ENCODE measurements at places on chromosomes 13 and 19.

DNA sequence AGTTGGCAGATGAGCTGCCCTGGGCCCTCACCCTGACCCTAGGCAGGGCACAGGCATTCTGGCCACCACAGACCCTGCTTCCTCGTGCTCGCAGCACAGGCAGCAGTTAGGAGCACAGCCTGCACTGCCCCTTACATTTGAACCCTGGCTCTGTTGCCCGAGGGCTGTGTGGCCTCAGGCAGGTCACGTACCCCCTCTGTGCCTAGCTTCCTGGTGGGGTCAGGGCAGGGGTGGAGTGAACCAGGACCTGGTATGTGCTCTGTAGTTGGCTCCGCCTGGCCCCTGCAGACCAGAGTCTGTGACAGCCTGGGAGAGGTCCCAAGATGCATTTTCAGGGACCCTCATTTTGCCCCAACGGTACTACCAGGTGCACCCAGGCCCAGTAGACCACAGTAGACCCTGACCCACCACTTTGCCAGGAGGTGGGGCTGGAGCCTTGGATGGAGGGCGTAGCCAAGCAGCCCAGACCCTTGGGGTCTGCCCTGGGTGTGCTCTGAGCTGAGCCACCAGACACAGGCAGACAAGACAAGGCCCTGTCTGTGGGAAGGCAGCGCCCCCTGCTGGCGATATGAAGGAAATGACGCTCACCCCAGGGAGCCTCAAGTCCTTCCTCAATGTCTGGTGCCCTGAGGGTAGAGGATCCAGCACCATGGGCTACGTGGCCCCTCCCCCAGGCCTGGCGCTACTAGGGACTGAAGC is 9.1 kb downstream of the LYL1 start:
- DNase-seq, result peak; percentile 63

DNA sequence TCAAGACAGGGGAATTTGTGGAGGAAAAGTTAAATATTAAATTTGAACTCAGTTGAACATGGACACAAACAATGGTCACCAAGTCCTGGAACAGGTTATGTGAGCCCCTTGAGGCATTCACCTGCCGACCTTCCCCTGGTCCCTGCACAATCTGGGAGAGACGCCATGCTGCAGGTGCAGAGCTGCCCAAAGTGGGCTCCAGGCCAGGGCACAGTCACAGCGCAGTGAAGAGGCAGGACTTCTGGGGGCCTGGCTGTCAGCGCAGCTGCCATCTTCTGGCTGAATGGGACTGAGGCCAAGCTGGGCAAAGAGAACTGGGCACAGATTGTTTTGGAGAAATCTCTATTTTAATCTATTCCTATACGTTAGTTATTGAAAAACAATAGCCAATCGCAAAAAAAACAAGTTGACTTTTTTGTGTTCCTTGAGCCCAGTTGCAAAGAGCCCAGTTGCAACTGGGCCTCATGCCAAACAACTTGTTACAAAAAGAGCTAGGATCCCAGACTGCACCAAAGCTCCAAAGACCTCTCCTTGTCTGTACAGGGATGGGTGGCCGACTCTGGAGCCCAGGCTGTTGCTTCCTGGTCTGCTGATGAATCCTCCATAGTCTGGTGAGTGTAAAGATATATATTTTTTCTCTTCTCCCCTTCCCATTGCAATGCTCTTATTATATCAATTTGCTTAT is 1.2 kb upstream of the ZNF626 start:
- no peak for DNase-seq

DNA sequence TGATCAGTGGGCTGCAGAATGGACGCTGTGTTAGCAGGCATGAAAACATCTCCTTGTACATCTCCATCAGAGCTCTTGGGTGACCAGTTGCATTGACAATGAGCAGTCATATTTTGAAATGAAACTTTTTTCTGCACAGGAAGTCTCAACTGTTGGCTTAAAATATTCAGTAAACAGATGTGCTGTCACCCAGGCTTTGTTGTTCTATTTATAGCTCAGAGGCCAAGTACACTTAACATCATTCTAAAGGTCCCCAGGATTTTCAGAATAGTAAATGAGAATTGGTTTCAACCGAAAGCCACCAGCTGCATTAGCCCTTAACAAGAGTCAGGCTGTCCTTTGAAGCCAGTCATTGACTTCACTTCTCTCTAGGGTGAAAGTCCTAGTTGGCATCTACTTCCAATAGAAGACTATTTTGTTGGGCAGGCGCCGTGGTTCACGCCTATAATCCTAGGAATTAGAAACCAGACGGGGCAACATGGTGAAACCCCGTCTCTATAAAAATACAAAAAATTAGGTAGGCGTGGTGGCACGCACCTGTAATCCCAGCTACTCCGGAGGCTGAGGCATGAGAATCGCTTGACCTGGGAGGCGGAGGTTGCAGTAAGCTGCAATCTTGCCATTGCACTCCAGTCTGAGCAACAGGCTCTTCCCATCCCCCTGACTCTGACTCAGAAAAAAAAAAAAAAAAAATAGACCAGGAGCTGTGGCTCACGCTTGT is 7.9 kb upstream of the PDE4A start:
- DNase-seq, result no peak

- no peak for DNase-seq
Observed at GRCh38 chr19:15237759-15238638, 5.8 kb upstream of the EPHX3 start.

GRCh38 chr13:102678339-102679107 is 16.3 kb downstream of the METTL21C start:
- no peak for DNase-seq

- DNase-seq, result no peak
Observed at GRCh38 chr19:35178701-35179100, 24.2 kb downstream of the FXYD5 start.

DNA sequence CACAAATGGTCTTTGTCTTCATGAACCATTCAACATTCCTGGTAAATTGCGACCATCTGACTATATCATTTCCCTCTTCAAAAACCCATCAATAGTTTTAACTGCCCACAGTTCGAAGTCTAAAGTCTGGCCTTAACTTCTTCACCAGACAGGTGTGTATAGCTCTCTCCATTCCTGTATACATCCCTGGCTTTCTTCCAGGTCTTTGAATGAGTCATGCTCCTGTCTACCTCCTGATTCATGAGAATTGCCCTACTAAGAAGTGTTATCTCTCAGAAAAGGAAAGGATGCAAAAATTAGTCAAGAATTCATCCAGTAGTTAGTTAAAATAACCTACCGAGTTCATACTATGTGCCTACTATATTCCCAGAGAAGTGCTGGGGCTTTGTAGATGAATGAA is 225.0 kb downstream of the TBC1D4 start:
- no peak for DNase-seq

DNA sequence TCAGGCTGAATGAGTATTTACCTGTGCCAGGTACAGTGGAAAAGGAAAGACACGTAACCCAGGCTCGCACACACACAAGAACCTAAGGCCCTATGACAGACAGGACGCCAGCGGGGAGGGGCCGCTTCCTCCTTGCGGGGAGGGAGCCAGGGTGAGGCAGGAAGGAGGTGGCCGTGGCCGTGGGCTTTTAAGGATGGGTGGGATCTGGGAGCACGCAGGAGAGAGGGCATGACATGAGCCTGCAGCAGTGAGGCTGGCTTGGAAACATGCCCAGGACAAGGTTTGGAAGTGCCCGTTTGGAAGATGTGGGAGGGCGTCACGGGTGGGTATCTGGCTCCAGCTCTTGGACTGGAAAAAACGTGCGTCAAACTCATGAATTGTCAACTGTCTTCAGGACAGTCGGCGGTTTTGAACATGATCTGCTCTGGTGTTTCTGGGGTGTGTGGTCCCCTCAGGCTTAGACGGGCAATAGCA is 20.1 kb downstream of the SH3GL1 start:
- DNase-seq, result no peak

GRCh38 chr13:43150369-43151207 is 127.2 kb downstream of the DNAJC15 start:
- DNase-seq, result no peak
